ENCODE measurements at places on chromosomes 11 and 22. TPM values are rescaled to one million over a fixed set of nuclear protein-coding genes. Genes with fewer than 3 reads are reported as not detected.

DNA sequence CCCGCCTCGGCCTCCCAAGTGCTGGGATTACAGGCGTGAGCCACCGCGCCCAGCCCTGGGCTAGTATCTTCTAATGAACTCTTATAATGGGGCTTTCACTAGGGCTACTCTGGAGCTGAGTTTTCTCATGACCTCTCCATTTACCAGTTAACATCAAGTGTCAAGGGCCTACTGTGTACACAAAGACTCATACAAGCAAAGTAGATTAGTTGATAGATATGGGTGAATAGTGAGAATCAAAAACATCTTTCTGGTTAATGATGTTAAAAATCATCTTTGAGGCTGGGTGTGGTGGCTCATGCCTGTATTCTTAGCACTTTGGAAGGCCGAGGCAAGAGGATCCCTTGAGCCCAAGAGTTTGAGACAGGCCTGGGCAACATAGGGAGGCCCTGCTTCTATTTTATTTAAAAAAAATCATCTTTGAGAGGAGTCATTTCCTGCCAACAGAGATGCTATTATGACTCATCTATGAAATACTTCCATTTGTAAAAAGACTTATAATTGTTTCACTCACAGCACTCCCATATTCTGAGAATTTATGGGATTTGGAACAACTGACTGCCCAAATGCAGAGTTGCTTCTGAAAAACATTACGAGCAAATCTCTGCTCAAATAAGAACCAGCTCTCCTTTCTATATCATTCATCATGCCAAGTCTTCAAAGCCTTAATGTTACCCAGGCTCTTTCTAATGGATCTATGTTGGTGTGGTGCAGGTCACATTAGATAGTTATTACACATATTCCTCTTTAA lies 57.0 kb downstream of the GDPD4 start:
- peak; percentile 89 for DNase-seq

DNA sequence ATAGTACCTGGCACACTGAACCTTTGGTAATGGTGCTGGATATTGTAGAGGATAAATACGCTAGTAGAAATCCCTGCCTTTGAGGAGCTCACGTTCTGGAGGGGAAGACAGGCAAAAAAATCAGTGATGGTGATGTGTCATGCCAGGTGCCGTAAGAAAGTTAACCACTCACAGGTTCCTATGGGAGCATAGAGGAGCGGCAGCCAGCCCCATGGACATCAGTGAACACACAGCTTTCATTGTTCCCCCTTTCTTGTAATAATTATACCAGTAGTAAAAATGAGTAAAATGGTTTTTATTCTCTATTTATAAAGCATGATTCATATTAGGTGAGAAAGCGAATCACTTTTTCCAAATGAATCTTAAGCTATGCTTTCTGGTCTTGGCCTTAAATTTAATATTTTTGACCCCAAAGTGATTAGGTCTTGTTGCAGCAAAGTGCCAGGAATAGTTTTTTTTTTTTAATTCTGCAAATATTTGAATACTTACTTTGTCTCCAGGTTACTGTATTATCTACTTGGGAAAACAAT lies 57.9 kb downstream of the UVRAG start:
- DNase-seq, result peak; percentile 6

DNA sequence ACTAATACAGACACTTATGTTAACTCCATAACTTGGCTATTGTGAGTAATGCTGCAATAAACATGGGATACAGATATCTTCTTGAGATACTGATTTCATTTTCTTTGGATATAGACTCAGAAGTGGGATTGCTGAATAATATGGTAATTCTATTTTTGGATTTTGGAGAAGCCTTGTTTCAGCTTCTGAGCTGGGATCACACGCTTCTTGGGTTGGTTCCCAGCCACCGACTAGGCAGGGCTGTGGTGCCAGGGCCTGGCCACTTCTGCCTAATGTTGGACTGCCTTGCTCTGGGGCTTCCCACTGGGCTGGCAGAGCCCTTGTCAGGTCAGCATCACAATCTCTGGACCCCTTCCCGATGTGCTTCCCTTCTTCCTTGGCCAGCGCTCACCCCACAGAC lies 14.0 kb upstream of the MCHR1 start:
- DNase-seq, result no peak

DNA sequence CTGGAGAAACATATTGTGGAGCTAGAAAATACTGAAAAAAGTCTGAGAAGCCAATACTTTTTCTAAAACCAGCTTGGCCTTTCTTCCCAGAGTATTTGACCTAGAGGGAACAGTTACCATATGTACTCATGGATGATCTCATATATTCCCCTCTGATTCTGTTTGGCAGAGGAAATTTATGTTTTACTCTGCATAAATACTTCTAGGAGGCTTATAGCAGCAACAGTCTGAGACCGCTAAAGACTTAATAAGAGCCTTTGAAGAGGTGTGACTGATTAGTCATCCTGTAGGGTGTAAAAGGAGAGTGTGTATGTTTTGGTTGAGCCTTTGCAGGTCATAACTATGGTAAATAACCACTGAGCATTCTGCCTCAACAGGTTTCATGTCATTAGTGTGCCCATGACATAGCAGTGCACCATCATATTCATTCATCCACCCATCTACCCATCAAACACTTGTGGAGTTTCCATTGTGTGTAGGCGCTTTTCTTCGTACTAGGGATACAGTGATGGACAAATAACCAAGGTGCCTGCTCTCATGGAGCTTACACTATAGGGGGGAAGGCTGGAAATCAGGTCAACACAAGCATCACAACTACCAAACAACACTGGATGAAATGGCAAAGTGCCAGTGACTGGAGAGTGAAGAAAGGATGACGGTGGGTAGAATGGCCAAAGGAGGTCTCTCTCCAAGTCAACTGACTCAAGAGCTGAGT lies 44.5 kb downstream of the TRAF6 start:
- DNase-seq, result no peak

- DNase-seq, result peak; percentile 83
Measured at GRCh38 chr11:102287964-102288724, 29.1 kb upstream of the BIRC3 start.

DNA sequence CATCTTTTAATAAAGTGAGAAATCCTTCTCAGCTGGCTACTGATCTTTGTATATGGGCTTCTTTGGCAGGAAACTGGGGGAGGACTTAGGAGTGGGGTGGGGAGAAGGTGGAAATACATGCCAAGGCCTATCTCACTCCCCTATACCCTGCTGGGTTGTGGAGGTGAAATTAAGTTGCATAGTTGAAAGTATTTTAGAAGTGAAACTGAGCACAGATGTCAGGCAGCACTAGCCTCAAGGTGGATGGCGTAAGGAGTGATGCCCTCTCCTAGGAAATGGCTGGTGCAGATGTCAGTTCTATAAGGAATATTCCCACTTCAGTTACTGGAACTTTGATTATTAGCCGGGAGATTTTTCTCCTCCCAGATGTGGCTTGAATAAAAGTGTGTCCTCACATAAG lies 46.3 kb downstream of the NNMT start:
- no peak for DNase-seq

GRCh38 chr11:7016011-7016410 lies 4.1 kb downstream of the ZNF214 start:
- no peak for DNase-seq

Gene NAALAD2
- total RNA-seq, result 1.3 TPM

- no peak for DNase-seq
Measured at GRCh38 chr11:32244453-32244852, 153.6 kb downstream of the RCN1 start.

GRCh38 chr22:47199261-47199978 lies 437.0 kb downstream of the TBC1D22A start:
- no peak for DNase-seq

- DNase-seq, result no peak
Measured at GRCh38 chr22:44925465-44926123, 84.2 kb downstream of the PHF21B start.

DNA sequence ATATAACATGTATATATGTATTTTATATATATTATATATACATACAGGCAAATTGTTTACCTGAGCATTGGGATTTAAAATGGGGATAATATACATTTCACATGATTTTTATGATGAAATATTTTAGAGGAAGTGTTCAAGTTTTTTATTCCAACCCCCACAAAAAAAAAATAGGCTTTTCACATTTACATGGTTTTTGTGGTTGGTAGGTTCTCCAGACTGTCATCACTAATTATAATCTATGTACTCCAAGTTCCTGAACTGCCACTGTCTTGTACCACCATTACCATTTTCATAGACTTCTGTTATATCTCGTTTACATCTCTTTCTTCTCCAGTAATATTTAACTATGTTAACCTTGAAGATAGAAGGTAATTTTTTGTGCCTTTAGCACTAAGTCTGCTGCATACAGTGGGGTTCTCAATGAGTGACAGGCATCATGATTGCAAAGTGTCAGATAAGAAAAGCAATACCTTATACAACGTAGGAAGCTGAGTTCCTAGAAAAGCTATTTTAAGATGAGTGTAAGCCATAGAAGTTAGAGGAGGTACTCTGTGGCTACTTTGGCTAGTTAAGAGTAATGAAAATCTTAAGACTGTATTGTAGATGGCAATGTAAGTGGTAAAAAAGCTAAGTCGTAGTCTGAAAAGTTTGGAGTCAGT lies 5.2 kb downstream of the TMEM126A start:
- DNase-seq, result no peak

DNA sequence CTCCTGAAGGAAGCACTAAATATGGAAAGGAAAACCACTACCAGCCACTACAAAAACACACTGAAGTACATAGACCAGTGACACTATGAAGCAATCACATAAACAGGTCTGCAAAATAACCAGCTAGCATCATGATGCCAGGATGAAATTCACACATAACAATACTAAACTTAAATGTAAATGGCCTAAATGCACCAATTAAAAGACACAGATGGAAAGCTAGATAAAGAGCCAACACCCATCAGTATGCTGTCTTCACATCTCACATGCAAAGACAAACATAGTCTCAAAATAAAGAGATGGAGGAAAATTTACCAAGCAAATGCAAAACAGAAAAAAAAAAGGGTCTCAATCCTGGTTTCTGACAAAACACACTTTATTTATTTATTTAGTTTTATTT lies 171.7 kb downstream of the TTC28 start:
- DNase-seq, result no peak

Gene AAMDC
- total RNA-seq, result 7.5 TPM

DNA sequence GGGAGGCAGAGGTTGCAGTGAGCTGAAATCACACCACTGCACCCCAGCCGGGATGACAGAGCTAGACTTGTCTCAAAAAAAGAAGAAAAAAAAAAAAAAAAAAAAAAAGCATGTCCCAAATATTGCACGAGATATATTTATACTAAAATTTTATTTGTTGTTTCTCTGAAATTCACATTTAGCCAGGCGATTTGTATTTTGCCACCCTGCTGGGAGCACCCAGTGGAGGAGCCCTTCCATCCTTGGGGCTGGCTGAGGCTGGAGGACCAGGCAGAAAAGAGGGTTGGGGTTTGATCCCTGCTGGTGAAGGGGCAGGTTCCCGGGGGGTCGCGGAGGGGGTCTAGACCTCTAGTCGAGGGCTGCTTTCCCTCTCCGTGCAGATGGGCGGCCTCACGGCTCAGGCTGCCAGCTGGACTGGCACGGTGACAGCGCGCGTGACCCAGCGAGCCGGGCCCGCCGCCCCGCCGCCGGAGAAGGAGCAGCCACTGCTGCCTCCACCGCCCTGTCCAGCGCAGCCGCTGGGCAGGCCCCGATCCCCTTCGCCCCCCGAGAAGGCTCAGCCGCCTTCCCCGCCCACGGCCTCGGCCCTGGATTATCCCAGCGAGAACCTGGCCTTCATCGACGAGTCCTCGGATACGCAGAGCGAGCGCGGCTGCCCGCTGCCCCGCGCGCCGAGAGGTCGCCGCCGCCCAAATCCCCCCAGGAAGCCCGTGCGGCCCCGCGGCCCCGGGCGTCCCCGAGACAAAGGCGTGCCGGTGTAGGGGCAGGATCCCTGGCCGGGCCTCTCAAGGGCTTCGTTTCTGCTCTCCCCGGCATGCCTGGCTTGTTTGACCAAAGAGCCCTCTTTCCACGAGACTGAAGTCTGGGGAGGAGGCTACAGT lies 952 bp upstream of the CATSPERZ start:
- no peak for DNase-seq

DNA sequence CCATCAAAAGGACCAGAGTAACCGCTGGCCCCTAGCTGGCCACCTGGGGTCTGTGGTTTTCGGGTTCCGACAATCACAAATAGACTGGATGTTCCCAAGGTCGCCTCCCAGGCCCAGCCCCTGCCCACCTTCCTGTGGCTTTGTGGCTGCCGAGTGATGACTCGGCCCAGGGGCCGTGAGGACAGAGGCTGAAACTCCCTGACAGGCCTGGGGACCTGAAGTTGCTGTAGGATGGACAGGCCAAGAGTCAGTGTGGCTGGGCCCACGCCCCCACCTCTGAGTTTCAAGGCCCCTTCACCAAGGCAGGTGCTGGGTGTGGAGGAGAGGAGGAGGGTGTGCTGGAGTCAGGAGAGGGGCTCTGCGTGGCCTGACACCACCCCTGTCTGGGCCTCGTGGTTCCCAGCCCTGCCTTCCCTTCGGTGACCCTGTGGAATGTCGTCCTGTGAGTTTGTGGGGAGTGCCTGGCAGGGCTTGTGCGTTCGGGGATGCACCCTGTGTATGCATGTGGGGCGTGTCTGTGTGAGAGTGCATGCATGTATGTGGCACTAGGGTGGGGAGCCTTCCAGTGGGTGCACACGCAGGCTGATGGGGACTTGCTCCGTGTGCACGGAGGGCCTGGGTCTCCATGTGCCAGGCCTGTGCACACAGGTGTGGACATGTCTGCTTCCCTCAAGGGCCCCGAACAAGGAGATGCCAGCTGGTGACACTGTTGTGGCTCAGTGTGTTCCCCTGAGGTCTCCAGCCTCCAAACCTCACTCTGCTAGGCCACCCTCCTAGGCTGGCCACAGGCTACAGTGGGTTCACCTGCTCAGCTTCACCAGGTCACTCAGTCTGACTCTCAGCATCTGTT lies 8.4 kb upstream of the MGAT3 start:
- DNase-seq, result no peak

Gene RHBDD3
- total RNA-seq, result 37.7 TPM

DNA sequence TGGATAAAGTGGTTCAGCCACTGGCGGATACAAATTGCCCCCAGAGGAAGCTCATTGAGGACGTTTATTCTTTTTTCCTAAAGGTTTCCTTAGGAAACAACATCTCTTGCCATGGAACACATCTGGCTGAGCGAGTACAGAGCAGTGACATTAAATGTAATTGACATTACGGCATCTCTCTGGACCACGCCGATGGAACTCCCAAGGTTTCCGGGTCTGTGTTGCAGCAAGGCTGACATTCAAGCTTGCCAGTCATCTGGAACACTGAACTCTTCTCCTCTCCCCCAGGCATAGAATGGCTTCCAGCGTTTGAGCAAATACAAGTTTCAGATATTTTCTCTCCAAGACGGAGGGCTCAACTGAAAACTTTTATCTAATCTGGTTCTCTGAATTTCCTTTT lies 42.1 kb downstream of the CLMP start:
- no peak for DNase-seq

Data from HT1080 (cell line).